ENCODE measurements at places on chromosomes 13 and 19.

- peak; percentile 84 for DNase-seq
These were observed 66.8 kb upstream of the RAP2A start for GRCh38 chr13:97367016-97367822.

DNA sequence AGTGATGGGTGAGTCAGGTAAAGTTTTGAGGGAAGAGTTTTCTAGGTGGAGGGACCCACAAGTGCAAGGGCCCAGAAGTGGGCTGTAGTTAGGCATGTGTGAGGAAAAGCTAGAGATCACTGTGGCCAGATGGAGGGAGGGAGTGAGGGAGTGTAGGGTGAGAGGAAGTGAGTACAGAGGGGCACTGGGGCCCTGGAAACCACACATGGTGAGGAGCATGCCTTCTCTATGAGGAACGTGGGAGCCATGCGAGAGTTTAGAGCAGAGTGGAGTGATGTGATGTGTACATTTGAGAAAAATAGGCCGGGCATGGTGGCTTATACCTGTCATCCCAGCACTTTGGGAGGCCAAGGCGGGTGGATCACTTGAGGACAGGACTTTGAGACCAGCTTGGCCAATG is 14.7 kb upstream of the SHKBP1 start:
- no peak for DNase-seq

- DNase-seq, result peak; percentile 45
These were observed 166.2 kb downstream of the SLITRK1 start for GRCh38 chr13:83716121-83716520.

DNA sequence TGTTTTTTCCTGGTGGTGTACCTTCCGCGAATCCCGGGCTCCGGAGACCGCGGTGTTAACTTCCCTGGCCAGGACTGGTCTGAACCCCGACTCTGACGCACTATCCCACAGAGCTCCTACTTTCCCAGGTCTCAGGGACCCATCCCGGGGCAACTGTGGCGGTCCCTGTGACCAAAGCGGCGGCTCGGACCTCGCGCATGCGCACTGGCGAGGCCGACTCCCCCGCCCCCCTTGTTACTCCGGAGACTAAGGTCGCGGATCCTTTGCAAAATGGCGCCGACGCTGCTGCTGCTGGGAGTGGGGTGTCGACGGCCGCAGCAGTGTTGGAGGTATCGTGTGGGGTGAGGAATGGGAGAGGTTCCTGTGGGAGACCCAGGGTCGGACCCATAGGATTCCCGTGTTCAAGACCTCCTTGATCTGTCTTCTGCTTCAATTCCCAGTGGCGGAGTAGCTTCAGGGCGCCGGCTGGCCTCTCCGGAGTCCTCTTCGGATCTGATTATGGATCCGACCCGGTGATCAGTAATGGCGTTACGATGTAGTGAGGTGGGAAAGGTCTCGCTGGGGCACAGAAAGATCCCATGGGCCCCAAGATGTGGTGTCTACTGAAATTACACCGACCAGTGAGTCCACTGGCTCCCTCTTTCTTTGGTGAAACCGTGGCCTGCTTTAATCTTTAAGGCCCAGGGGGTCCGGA is 66.6 kb upstream of the ZNF527 start:
- DNase-seq, result no peak

DNA sequence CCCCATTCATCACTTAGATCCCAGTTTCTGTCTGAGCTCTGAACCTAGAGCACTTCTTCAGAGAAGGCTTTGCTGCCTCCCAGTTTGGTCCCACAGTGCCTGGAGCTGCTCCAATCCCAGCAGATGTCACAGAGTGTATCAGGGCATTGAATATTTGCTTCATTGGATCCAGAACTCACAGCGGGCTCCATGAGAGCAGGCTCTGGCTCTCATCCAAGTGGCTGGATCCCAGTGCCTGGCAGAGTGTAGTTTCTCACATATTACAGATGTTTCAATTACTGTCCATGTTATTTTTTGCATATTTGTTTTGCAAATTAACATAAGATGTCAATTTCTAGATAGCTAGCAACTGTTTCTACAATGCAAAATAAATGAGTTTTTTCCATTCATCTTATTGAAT is 50.6 kb downstream of the MYO16 start:
- DNase-seq, result no peak

- no peak for DNase-seq
These were observed 14.8 kb upstream of the SPATA13 start for GRCh38 chr13:24145674-24146073.

DNA sequence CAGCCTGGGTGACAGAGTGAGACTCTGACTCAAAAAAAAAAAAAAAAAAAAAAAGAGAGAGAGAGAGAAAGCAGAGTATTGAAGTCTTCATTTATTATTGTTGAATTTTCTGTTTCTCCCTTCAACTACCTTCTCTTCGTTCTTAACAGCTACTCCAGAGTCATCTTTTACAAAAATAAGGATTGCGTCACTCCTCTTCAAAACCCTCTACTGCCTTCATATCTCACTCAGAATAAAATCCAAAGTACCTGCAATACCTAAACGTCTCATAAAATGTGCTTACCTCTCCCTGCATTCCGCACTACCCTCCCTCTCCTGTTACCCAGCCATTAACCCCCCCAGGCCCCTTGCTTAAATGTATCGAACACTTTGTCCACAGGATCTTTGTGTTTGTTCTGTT is 17.4 kb upstream of the RPL21 start:
- no peak for DNase-seq

DNA sequence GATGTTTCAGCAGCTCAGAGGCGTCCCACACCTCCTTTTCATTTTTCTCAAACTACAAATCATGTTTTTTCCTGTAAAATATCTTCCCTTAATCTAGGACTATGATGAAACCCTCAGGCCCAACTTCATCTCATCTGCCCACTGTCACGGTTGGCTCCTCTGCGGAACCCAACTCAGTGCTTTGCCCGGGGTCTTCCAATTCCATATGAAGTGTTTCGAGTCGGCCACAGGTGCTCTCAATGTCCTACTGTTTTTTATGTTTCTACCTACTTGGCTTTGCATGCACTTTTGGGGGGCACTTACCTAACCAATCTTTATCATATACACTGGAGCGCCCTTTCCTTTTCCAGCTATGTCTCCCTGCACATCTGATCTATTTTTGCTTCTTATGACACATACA is 28.1 kb downstream of the COL4A1 start:
- DNase-seq, result no peak

- DNase-seq, result no peak
These were observed 104.4 kb downstream of the KLF5 start for GRCh38 chr13:73162912-73163911.

- no peak for DNase-seq
These were observed 13.5 kb downstream of the DPF1 start for GRCh38 chr19:38210458-38210987.

- DNase-seq, result peak; percentile 15
These were observed 21.4 kb upstream of the FRY start for GRCh38 chr13:32010136-32010535.

DNA sequence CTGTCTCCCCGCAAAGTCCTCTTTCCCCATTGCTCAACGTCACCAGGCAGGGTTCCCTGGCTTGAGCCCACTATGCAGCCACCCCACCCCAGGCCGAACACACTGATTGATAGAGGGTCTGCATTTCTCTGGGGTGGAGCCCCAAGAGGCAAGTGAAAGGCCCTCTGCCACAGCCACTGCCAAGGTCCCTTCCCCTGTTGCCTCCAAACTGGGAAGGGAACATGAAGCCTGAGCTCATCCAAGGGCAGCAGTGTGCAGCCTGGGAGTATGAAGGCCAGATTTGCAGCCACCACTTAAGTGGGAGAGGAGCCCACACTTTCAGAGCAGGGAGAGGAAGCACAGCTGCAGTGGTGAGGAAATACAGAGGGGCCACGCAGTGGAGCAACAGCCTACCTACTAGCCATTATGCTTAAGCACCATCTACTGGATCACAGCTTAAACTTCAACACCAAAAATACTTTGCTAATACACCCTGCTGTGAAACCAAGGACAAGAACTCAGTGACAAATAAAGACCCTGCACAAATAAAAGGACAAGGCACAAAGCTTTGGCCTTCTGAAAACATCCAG is 48.6 kb downstream of the UBL3 start:
- DNase-seq, result peak; percentile 21

DNA sequence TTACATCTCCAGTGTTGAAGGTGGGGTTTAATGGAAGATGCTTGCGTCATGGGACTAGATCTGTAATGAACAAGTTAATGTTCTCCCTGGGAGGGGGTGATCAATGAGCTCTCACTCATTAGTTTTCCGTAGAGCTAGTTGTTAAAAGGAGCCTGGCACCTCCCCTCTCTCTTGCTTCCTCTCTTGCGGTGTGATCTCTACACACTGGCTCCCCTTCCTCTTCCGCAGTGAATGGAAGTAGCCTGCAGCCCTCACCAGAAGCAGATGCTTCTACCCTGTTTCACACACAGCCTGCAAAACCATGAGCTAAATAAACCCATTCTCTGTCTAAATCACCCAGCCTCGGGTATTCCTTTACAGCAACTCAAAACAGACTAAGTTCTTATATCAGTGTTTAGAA is 318.8 kb downstream of the SLITRK1 start:
- DNase-seq, result no peak

DNA sequence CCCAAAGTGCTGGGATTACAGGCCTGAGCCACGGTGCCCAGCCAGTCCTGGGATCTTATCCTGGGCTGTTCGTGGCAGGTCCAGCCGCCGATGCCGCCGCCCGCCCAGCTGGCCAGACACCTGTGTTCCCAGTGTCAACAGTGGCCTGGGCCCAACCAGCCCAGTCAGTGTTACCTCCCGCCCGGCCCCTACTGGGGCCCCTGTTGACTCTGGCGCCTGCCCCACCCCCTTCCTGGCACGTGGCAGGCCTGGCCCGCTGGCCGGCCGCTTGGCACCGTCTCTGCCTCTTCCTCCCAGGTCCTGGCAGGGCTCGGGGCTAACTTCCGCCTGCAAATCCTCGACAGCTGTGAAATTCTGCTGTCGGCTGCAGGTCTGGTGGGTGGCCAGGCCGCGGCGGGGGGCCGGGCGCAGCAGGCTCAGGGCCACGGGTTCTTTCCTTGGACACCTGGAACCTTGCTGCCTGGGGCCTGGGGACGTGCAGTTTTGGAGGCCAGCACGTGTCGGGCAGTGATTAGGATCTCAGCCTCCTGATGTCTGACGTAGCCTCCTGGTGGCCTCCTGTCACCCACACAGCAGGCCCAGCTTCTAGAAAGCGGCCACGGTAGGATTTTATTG is 9.1 kb downstream of the ARID3A start:
- DNase-seq, result peak; percentile 48

- peak; percentile 67 for DNase-seq
These were observed 4.0 kb downstream of the RTN2 start for GRCh38 chr19:45492627-45493470.

- peak; percentile 74 for DNase-seq
These were observed 38.2 kb downstream of the MTMR6 start for GRCh38 chr13:25249001-25249543.

GRCh38 chr13:111210544-111211469 is 95.7 kb downstream of the ARHGEF7 start:
- DNase-seq, result peak; percentile 76

DNA sequence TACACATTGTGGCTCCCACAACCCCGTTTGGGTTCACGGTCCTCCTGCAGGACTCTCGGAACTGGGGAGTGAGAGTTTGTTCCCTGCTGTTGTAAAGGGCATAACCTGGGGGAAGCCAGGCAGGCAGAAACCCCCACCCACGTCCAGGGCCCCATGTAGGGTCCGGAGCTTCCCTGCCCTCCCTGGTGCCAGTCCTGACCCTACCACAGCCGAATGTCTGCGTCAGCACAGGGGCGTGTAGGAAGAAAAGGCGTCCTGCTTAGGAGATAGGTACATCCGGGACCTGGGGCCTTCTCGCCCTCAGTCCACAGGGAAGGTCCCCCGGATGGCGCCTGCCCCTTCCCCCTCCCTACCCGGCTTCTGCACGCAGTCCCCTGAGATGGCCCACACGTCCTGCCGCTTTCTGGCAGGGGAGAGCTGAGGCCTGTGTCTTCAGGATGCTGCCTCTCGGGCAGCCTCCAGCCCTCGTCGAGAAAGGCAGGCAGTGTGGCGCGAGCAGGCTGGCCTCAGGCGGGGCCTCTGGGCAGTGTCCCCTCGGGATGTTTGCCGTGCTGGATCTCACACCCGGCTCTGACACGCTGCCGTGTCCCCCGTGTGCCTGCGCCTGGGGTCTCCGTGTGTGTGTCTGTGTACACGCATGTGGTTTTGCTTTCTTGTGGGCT is 19.1 kb downstream of the CSNK1G2 start:
- no peak for DNase-seq

DNA sequence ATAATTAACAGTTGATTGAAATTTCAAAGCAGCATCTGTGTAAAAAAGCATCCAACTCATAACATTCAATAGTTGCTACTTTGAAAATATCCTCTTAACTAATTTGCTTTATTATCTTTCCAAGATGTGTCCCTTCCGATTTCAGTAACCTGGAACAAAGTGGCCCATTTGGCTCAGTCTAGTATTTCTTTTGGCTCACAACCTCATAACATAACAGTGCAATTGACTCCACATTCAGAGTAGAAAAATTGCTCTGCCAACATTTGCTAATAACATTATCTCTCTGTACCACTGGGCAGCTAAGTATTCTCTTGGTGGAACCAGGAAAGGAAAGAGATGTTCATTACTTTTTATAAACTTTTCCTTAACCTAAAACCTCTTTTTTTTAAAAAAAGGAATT is 571.1 kb upstream of the ARGLU1 start:
- no peak for DNase-seq

- no peak for DNase-seq
These were observed 776.3 kb downstream of the EFNB2 start for GRCh38 chr13:105758918-105759860.

DNA sequence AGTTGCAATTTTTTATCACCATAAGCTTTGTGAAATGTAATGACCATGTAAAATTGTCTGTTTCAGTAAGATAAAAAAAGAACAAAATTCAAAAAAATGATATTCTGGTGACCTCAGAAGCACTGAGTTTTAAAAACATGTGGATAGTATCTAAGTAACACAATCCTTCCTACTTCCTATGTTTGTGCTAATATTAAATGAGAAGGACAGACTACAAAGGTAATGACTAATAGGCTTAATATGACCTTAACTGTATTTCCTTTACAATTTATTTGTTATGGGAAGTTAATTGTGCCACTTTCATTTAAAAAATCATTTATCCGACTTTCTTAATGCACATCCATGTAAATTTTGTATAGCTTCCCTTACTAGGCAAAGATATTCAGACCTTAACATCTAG is 1030.4 kb upstream of the ATXN8OS start:
- DNase-seq, result no peak

- DNase-seq, result peak; percentile 31
These were observed 107.3 kb downstream of the GADD45B start for GRCh38 chr19:2582984-2583956.

DNA sequence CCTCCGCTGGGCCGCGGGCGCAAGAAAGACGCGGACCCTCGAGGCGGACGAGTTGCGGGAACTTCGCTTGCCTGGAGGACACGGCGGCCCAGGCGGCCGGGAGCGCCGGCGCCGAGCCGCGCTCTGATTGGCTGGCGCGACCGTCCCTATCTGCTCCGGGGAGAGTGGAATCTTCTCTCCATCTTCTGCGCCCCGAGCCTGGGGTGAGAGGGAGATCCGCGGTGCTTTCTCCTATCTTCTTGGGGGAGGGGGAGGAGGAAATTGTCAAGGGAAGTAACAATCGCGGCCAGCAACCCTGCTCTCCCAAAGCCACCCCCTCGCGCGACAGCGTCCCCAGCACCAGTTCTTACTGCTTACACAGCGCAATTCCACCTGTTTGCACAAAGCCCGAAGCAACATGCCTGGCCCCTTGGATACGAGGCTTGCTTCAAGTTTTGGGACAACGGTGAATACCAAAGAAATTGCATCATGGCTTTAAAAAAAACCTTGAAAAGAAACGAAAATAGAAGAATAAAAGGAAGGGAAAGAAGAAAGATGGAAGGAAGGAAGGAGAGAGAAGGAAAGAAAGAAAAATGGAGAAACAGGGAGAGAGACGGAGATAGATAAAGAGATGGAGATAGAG is 4.8 kb downstream of the SOX21 start:
- DNase-seq, result no peak

GRCh38 chr13:35722458-35723052 is 246.1 kb upstream of the MAB21L1 start:
- DNase-seq, result no peak
